Stimulated activated naive CD4-positive, alpha-beta T cell treated with Interleukin-2 at 50 U/mL for 16 hours (primary cell): ENCODE measurements at places on chromosomes 16 and 17.

GRCh38 chr16:74695450-74696422, 4.9 kb downstream of the MLKL start:
- DNase-seq: peak; percentile 39

DNA sequence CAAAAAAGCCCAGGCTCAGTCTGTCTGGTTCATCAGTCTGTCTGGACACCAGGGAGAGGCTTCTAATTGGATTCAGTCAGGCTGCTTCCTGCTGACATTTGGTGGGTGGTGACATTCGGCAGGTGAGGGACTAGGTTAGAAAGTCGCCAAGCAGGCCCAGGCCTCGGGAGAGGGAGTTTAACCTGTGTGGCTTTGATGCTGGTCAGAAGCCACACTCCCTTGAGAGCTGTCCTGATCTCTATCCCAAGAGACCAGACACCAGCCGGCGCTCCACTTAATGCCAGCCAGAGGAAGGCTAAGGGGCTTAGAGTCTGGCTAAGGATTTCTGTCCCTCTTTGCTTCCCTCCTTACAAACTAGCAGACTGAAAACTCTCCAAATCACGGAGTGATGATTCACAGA, 135.0 kb downstream of the GSG1L start:
- DNase-seq: no peak

GRCh38 chr17:77499699-77500435, 359.1 kb downstream of the SEC14L1 start:
- DNase-seq: no peak

- DNase-seq: no peak
Measured at GRCh38 chr17:40558890-40559563, 6.2 kb downstream of the CCR7 start.

DNA sequence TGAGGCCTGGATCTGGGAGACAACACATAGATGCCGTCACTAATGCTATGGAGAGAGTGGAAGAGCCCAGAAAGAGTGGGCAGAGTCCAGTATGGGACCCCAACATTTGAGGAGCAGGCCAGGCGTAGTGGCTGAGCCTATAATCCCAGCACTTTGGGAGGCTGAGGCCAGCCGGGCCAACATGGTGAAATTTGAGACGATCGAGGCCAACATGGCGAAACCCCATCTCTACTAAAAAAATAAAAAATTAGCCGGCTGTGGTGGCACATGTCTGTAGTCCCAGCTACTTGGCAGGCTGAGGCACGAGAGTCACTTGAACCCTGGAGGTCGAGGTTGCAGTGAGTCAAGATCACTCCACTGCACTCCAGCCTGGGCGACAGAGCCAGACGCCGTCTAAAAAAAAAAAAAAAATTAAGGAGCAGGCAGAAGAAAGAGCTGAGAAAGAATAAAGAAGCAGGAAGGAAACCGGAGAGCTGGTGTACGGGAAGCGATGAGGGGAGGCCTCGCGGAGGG, 6.0 kb upstream of the DNAI2 start:
- no peak for DNase-seq

GRCh38 chr17:63961355-63962212, 11.1 kb downstream of the SCN4A start:
- DNase-seq: peak; percentile 26

DNA sequence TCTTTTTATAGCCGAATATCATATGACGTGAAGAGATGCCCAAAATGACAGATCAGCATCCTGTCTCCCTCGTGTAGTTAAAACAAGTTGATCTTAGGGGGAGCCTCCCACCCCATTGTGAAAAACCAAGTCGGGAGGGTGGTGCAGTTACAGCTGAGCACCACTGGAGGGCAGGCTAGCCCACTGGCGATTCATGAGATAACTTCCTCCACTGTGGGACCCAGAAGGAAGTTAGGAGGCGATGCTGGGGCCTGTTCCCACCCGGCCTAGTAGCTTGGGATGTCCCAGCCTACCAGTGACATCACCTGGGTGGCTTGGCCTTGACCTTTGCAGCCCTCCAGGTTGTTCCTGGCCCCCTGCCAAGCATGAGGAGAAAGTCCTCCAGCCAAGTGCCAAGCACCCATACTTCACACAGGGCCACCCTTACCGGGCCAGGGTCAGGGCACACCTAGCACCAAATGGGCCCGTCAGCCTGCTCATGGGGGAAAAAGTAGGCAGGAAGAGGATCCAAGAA, 8.1 kb upstream of the CPNE2 start:
- DNase-seq: peak; percentile 55

GRCh38 chr17:56322991-56323390, 169.7 kb downstream of the ANKFN1 start:
- DNase-seq: no peak

DNA sequence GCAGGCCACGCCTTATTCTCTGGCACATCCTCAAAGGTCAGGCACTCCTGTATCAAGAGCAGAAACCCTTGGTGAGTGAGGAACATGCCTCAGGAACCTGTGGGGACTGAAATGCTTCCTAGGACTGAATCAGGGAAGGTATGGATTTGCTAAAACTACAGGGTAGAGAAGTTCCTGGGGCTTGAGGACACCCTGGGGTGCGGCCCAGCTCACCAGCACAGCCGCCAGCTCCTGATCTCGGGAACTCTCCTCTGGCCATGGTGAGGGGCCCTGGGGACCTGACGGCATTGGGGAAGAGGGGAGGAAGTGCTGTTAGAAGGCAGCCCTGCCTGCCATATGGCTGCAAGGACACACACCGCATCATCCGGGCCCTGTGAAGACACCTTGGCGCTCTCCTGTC, 7.5 kb downstream of the ZSCAN10 start:
- DNase-seq: no peak

DNA sequence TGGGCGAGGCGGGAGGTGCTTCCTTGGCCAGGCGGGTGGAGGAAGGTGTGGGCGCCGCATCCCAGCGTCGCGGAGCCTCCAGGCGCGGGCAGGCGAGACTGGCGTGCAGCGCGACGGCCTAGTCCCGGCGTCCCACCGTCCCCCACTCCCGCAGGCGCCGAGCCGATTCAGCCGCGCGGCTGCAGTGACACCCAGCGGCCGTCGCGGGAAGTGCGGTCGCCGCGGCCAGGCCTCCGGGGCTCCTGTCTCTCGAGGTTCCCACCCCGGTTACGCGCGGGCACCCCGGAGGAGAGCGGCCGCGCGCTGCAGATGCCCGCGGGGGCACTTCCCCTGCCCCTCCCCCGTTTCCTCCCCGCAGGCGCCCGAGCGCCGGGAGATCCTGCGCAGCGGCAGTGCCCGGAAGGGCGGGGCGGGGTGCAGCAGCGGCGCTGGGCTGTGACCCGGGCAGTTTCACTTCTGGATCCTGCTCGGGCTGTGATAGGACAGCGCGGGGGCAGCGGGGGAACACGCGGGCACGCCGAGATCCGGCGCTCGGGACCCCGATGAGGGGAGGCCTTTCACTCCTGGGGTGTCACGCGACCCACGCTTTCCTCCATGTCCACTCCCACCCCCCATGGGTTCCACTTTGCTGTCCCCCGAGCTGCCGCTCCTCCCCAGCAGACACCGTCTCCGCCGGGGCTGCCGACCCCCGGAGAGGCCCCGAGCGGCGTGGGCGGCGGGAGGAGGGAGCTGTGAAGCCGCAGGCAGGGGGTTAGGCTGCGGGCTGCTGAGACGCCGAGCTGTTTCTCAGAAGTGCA, 16.6 kb downstream of the GRB7 start:
- DNase-seq: peak; percentile 95

GRCh38 chr17:32208436-32208835, 57.2 kb upstream of the RHBDL3 start:
- DNase-seq: no peak

GRCh38 chr17:6559753-6560215, 3.4 kb upstream of the PITPNM3 start:
- DNase-seq: no peak

- DNase-seq: no peak
Measured at GRCh38 chr17:65219124-65219523, 82.0 kb downstream of the RGS9 start.

- DNase-seq: no peak
Measured at GRCh38 chr17:56717471-56717870, 116.2 kb downstream of the C17orf67 start.

DNA sequence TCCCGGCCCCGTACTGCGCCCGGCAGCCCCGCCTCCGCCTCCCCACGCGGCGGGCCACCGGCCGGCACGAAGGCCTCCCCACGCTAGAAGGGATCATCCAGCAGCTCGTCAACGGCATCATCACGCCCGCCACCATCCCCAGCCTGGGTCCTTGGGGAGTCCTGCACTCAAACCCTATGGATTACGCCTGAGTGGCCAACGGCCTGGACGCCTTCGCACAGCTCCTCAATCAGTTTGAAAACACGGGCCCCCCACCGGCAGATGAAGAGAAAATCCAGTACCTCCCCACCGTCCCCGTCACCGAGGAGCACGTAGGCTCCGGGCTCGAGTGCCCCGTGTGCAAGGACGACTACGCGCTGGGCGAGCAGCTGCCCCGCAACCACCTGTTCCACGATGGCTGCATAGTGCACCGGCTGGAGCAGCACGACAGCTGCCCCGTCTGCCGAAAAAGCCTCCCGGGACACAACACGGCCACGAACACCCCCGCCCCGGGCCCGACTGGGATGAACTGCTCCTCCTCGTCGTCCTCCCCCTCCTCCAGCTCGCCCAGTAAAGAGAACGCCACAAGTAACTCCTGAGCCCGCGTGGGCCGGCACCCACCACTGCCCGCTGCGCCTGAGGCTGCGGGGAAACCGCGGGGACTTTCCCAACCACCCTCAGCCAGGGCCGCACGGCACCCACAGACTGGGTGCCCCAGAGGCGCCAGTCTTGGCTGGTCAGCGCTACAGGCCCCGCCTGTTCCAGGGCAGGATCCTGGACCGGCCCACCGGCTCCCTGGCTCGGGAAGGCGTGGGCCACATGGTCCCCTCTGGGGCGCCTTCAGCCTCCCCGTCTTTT, 39.0 kb upstream of the AKAP1 start:
- DNase-seq: peak; percentile 39

- no peak for DNase-seq
Measured at GRCh38 chr16:70778901-70779309, 22.1 kb downstream of the VAC14 start.

- DNase-seq: peak; percentile 7
Measured at GRCh38 chr16:14249291-14250032, 178.3 kb downstream of the MRTFB start.

DNA sequence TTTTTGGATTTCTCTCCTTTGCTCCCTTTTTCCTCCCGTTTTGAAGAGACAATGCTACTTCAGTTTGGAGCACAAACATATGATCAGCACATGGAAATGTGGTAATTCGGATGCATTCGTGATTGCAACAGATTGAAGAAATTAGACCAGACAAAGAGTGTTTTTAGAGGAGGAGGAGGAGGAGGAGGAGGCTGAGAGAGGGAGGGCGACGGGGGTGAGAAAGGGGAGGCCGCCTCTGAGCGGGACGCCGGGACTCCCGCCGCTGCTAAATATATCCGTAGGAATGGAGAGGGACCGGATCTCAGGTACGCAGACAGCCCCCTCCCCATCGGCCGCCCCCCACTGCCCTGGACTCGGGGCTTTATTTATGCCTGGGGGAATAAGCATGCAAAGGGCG, 179.3 kb downstream of the SEC14L1 start:
- DNase-seq: no peak

DNA sequence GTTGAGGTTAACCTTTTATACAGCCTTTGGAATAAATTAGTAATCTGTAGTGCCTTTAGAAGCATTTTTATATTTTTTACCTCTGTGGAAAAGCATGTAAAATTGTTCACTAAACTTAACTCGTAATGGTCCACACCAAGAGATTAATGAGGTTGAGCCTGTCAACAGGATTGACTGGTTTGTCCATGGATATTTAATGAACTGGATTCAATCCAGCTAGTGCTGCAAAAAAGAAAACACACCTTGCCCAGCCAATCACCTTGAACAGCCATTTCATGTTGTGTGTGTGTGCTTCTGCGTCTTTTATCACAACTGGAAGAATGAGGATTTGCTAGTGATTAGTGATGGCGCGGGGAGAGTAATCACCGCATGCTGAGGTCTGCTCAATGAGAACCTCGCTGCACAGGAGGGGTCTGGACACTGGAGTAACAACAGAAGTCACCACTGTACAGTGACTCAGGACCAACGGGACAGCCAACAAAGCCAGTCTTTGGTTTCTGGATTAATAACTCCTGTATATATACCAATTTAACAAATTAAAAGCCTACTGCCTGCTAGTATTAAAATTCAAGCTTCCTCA, 33.7 kb downstream of the LITAFD start:
- no peak for DNase-seq

GRCh38 chr16:53773881-53774280, 69.9 kb downstream of the FTO start:
- DNase-seq: no peak

DNA sequence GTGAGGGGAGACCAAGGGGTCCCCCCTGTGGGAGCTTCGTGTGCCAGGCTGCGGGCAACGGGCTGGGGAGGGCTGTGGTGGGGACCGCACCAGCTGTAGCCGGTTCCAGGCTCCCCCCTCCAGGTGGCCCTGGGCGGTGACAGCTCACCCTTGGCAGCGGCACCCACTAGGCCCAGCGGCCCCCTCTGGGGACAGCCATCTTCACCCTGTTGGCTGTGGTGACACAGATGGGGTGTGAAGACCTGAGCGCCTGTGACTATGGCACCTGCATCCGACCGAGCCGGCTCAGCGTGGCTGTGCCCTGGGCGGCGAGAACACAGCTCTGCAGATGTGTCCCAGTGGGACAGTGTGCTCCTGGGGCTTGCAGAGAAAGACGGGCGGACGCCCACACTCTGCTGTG, 1.1 kb upstream of the C1QTNF8 start:
- no peak for DNase-seq

DNA sequence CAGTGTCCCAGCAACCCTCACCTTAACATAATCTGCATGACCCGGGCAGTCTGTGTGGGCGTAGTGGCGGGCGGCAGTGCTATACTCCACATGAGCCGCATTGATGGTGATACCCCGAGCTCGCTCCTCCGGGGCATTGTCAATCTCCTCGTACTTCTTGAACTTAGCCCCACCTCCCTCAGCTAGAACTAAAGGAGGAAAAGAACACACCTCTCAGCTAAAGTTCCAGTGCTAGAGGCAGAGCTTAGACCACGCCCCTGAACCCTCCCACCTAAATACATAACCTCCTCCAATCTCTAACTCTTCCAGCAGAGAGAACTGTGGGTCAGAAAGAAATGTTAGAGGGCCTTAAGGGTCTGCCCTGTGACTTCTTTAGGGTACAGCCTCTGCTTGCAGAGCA, 855 bp downstream of the TUFM start:
- DNase-seq: peak; percentile 19

DNA sequence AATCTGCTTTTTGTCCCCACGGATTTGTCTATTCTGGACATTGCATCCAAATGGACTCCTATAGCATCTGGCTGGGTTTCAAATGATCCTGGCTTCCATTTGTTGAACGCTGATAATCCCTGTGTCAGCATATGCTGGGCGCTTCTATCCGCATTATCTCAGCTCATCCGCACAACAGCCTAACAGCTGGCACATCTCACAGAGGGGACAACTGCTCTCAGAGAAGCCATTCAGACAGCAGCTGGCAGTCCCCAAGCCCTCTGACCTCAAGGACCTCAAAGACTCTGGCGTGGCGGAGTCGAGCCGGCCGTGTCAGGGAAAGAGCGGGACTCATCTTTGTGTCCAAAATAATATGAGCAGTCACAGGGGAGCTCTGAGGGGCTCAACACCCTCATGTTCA, 82.3 kb downstream of the NT5M start:
- no peak for DNase-seq

GRCh38 chr16:2214719-2214968, at the start of gene PGP:
Gene PGP (minus strand): TSS chr16:2214840. CDS start chr16:2214777, 63 bp downstream.
- DNase-seq: no peak

- DNase-seq: no peak
Measured at GRCh38 chr17:28991779-28992178, 14.1 kb downstream of the SEZ6 start.

- DNase-seq: no peak
Measured at GRCh38 chr17:38768417-38768816, 15.9 kb downstream of the PSMB3 start.
